ENCODE measurements at places on chromosomes 11 and 22.

- DNase-seq: no peak
These were observed 44.7 kb upstream of the SLN start for GRCh38 chr11:107756553-107756952.

GRCh38 chr11:11581481-11581880 is 40.3 kb downstream of the GALNT18 start:
- no peak for DNase-seq

- no peak for DNase-seq
These were observed 76.2 kb downstream of the APIP start for GRCh38 chr11:34839969-34840368.

- DNase-seq: peak; percentile 19
These were observed 62.7 kb downstream of the PAK1 start for GRCh38 chr11:77411137-77411707.

- DNase-seq: no peak
These were observed 221.2 kb downstream of the MN1 start for GRCh38 chr22:27580311-27580897.

- no peak for DNase-seq
These were observed 208.1 kb upstream of the TENM4 start for GRCh38 chr11:79648766-79649520.

GRCh38 chr11:86934926-86935579 is 20.1 kb downstream of the FZD4 start:
- DNase-seq: no peak

GRCh38 chr11:128776424-128777284 is 82.8 kb downstream of the FLI1 start:
- DNase-seq: peak; percentile 45

DNA sequence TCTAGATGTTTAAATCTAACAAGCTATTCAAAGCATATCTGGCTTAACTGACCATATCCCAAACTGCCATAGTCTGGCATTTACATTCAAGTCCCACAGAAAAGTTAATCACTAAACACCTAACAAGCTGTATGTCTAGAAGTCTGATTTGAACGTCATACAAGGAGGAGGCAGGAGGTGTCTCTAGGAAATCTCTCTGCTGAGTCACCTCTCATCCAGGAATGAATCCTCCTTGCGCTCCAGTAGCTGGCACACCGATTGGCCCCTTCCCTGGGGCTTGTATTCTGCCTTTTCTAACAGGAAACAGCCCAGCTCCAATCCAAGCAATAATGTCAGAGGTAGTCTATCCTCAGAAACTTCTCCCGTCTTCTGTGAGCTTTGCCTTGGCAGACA is 31.8 kb downstream of the FEZ1 start:
- peak; percentile 32 for DNase-seq

GRCh38 chr11:45165806-45166603 is 19.6 kb downstream of the PRDM11 start:
- DNase-seq: no peak

DNA sequence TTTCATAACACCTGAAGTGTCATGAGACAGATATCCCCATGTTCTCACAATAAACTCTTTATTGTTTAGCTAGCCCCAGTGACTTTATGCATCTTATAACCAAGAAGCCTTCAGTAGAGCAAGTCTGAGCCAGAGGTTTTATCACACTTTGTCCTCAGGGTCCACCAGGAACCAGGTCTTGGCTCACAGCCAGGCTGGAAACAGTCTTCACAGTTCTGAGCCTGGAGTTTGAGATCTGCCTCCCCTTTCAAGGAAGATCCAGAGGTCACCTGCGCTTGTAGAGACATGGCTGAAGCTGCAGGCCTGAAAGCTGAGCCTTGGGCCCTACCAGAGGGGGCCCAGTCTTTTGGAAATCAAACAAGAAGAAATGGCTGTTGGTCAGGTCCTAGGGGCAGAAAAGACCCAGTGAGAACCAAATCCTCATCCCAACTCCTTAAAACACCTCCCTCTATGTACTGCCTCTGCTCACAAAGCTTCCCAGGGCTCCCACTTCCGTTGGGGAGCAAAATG is 3.5 kb downstream of the RRP8 start:
- no peak for DNase-seq

DNA sequence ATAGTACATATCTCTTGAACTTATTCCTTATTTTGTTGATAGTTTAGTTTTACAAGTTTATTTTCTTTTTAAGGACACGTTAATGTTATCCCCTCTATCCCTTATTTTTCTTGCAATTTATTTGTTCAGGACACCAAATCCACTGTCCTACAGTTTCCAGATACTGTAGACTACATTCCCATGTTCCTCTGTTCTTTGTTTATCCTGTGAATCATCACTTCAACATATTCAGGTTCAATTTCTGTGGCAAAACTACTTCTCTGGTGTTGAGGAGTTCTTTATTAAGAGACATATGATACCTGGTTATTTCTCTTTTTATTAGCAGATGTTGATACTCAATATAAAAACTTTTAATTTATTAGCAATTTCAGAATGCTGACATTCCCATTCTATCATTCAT is 72.8 kb upstream of the CLNS1A start:
- peak; percentile 58 for DNase-seq

- peak; percentile 88 for DNase-seq
These were observed 53.7 kb downstream of the PARVA start for GRCh38 chr11:12430954-12431595.

- no peak for DNase-seq
These were observed 39.7 kb downstream of the IGLL5 start for GRCh38 chr22:22927196-22927887.

GRCh38 chr11:70555078-70555477 is 156.7 kb downstream of the CTTN start:
- DNase-seq: no peak

- no peak for DNase-seq
These were observed 11.5 kb upstream of the AIFM3 start for GRCh38 chr22:20955548-20955947.

GRCh38 chr11:8067929-8068575 is 13.0 kb upstream of the TUB start:
- DNase-seq: no peak

DNA sequence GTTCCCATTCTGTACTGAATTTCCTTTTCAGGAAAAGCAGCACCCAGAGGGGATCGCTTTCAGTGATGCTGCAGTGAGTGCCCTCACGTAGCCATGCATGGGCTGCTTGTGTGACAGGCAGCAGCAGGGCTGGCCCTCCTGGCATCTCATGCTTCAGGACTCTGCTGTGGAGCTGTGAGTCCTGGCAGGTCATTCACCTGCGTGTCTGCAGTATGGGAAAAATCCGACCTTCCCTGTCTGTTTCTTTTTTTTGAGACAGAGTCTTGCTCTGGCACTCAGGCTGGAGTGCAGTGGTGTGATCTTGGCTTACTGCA is 13.4 kb downstream of the GLB1L2 start:
- DNase-seq: no peak

DNA sequence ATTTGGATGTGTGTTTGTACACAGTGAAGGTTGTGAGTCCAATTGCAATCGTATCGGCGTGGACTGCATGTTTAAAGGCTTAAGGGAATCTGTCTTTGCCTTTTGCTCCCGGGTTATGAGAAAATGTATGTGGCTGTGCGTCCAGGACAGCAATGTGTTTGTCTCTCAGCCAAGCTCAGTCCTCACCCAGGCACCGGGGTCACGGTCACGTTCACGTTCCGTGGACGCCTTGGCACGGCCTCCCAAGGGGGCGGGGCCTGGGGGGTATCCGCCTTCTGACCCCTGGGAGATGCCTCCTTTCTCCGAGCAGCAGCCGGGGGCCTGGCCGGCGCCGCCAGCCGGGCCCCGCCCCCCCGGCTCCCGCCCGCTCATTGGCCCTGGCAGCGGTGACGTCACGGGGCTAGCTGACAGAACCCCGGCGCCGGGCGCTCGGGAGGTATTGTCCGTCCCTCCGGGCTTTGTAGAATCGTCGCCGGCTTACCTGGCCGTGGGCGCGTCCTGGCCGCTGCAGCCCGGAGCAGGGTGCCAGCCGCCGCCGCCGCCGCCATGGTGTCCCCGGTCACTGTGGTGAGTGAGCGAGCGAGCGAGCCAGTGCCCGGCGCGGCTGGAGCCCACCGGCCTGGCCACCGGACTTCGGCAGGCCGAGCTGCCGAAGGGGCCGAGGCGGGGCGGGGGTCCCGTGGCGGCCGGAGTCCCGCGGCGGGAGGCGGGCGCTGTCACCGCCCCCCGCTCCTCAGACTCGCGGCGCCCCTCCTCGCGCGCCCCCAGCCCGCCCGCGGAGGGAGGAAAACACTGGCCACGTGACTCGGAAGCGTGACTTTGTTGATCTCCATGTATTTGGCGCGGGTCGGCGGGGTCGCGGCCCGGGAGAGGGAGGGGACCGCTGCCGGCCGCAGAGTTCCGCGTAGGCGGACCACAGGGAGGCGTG is at the start of gene TMEM86A:
Gene TMEM86A, plus strand, starts transcription at position 439 of the 928 bp plus-strand sequence. Its CDS starts 108 bp downstream, at position 547.
- peak; percentile 67 for DNase-seq

DNA sequence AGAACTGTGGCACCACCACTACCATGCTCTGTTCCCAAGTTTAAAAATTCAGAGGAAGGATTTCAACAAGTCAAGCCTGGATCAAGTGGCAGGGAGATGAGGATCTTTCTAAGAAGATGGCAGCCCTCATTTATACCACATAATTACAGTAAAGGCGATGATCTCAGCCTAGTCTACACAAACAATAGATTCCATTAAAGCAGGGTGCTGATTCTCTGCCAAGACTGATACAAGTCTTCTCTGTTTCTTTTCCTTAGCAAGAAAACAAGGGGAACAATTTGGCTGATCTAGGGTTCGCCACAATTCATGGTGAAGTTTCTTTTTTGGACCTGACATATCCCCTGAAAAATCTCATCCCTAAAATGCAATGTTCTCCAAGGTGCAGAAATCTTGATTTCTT is 73.9 kb downstream of the PPFIBP2 start:
- DNase-seq: no peak

- peak; percentile 5 for DNase-seq
These were observed 168.6 kb upstream of the UBASH3B start for GRCh38 chr11:122486793-122487495.

- no peak for DNase-seq
These were observed 33.2 kb downstream of the TOLLIP start for GRCh38 chr11:1276041-1276790.

DNA sequence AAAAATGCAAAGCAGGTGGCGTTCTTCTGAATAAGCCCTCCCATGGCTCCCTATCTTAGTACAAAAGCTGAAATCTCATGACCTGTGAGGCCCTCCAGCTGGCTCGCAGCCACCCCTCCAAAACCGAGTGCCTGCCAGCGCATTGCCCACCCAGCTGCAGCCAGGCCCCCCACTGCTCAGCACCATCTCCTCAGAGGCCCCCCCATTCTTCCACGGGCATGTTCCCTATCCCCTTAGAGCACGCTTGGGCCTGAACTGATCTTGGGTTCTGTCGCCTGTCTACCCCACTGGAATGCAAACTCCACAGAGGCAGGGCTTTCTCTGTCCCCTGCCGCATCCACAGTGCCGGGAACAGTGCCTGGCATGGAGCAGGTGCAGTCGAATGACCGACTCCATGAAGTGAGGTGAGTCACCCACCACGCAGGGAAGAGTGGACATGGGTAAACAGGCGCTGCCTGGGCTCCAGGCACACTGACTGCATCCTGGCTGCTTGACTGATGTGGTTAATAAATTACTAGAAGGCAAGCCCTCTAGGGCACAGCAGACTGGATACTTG is 11.3 kb upstream of the EFCAB6 start:
- no peak for DNase-seq

GRCh38 chr11:1310772-1311468 is 1.5 kb upstream of the TOLLIP start:
- DNase-seq: no peak

- peak; percentile 79 for DNase-seq
These were observed 43.6 kb upstream of the PRR5 start for GRCh38 chr22:44658311-44658953.

DNA sequence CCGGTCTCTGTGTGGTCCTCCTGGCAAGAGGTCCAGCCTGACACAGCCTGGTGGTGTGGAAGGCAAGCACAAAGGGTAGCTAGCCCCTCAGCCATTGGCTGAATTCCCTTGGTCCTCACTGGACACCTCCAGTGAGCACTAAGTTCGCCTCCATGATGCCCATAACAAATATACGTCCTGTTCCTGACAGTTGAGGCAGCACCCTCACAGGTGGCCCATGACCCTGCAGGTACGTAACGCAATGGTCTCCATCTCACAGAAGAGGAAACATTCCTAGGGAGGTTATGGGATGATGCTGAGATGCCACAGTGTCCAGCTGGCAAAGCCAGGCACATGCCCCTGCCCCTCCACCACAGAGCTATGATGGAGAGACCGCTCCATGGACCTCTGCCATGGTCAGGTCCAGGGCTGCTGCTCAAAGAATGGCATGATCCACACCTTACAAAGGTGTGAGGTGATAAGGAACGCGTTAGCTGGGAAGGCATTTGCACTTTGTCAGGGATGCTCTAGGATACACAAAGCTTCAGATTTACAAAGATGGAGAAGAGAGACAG is 1.4 kb upstream of the GNAZ start:
- DNase-seq: no peak

- DNase-seq: no peak
These were observed 23.8 kb upstream of the OAF start for GRCh38 chr11:120186774-120187591.

GRCh38 chr11:95144313-95145235 is 54.9 kb downstream of the ENDOD1 start:
- no peak for DNase-seq

DNA sequence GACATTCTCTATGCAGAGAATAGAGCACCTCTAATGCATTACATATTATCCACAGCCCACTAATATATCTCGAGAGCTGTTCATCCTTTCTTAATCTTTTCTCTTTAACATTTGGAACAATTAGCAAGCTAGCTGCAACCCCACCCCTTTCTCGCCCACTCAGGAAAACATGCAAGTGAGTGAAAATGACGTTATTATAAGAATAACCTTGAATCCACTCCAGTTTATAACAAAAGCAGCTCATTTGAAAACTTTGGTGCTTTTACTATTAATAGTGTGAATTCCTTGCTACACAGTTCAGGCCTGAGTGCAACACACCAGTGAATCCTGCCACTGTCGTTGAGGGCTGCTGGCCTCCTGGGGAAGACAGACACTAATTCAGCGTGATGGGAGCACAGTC is 63.3 kb upstream of the BMAL1 start:
- DNase-seq: no peak

- DNase-seq: no peak
These were observed 54.1 kb upstream of the IGLL5 start for GRCh38 chr22:22833488-22833887.

DNA sequence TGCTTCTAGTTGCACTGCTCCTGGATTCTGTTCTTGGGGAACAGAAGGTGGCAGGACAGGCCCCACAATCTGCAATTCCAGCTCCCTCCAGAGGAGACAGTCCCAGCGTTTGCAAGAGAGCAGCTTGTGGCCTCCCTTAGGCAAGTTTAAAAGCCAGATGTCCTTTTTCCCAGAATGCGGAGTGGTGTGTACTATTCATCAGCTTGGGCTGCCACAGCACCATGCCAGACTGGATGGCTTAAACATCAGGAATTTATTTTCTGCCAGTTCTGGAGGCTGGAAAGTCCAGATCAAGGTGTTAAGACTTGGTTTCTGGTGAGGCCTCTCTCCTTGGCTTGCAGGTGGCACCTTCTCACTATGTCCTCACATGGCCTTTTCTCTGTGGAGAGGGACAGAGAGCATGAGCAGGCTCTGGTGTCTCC is 11.7 kb downstream of the MIAT start:
- DNase-seq: peak; percentile 30

DNA sequence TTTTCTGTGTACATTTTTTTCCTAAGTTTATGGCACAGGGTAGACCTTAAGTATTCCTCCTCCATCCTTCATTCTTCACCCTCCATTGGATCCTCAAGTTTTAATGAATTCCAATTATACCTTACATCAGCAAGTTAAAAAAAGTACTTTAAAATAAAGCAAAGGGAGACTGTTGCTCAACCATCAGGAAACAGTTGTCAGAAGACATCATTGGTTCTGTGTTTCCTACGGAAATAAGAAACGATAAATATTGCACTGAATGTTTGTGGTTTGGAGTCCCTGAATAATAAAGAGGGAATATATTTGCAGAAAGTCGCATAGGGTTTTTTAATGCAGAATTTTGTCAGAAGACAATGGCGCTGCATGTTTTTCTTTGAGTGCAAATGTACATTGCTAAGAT is 28.1 kb upstream of the LDHA start:
- no peak for DNase-seq
